ENCODE measurements at places on chromosomes 12 and 14.

GRCh38 chr12:62843716-62844115 is 91.2 kb downstream of the PPM1H start:
- no peak for DNase-seq

GRCh38 chr14:90495357-90496276 is 98.8 kb downstream of the CALM1 start:
- peak; percentile 46 for DNase-seq

GRCh38 chr12:33438025-33438772 is 1.4 kb downstream of the SYT10 start:
- DNase-seq, result no peak

GRCh38 chr12:120363274-120363855 is 5.6 kb downstream of the MSI1 start:
- DNase-seq, result no peak

DNA sequence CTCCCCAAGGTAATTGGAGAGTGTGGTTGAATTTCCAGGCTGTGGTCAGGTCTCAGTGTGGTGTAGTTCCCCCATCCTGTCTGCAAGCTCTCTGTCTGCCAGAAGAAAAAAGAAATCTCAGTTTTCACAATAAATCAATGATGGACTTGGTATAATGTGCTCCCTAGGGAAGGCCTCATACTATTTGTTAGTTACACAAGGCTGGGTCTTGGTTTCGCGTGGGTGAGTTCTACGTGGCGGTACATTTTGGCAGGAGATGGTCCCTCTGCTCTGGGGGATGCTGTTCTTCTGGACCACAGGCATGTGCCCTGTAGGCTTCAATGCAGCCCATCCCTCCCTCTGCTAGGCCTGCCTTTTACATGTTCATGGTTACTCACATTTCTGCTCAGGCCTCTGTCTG is 206.4 kb upstream of the PELI2 start:
- DNase-seq, result no peak

GRCh38 chr12:89731089-89731488 is 22.5 kb upstream of the ATP2B1 start:
- no peak for DNase-seq

DNA sequence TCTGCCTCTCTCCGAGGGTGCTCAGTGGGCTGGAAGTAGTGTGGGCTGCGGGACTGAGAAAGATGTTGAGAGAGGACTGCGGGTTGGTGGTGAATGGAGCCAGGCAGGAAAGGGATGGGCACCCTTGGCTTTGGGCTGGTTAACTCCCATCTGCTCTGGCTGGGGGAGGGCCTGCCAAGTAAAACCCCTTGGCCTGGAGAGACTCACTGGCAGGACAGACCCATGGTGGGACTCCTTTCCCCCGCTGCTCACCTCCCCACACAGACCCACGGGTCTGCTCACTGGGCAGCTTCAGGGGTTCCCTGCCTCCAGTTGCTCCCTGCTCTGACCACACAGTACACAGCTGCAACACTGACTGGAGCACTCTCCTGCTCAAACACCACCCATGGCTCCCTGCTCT is 54.1 kb downstream of the KRT80 start:
- no peak for DNase-seq

GRCh38 chr12:125473501-125473900 is 408.3 kb downstream of the AACS start:
- no peak for DNase-seq

DNA sequence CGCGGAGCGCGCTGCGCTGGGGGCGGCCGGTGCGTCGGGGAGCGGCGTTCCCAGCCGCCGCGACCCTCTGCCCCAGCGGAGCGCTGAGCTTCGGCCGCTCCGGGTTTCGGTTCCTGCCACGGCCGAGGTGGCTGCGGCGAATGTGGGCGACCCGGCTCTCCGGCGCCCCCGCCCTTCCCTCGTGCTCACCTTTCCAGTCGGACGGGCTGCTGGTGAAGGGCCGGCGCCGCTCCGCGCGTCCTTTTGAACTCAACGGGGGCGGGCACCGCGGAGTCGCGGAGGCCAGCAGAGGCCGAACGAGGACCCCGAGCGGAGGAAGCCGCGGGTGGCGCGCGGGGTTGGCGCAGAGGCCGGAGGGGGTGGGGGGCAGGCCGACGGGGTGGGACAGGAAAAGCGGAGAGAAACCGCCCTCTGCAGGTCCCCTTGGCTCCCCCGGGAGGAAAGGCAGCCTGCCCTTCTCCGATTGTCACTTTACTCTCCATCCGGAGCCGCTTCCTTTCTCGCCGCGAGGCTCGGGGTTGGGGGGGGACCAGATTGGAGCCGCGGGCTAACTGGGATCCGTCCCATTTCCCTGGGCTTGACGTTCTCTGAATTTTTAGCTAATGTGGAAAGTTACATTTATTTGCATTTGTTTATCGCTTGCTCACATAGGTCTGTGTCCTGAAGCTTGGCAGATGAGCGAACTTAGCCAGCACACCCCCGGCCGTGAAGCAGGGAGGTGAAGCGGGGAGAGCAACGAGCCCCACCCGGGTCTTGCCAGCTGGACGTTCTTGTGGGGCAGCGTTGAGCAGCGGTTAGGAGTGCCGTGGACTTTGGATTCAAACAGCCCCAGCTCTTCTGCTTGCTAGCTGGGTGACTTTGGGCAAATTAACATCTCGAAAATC is at the start of gene SMAGP:
Gene SMAGP, minus strand, starts transcription at position 349 of the 884 bp plus-strand sequence. CDS start 1,137 bp downstream, outside the sequence.
- DNase-seq, result peak; percentile 30

DNA sequence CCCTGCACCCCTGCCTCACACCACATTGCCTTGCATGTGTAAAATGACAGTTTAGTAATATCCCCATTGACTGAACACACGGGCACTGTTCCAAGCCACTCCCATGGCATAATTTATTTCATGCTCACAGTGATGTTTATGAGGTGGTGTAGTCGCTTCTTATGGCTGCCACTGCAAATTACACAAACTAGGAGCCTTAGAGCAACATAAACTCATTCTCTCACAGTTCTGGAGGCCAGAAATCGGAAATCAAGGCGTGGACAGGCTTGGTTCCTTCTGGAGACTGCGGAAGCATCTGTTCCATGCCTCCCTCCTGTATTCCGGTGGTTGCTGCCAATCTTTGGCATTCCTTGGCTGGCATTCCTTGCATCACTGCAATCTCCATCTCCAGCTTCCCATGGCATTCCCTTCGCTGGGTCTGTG is 97.3 kb downstream of the RIN3 start:
- DNase-seq, result no peak

DNA sequence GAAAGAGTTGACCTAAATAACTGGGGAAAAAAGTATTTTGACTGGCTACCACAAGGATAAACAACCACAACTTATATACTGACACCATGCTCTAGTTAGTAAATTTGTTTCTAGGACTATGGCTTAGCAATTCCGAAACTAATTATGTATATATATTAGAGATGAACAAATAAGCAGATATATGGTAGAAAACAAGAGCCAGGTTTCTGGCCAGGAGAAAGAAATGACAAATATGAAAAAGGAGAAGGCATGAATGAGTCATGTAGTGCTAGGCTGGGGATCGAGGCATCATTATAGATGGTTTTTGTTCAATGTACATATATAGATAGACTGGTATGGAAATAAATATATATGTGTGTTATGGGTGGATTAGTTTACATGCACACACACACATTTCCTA is 5.5 kb upstream of the LRRC74A start:
- DNase-seq, result no peak

- DNase-seq, result no peak
Observed at GRCh38 chr14:64926398-64926995, 12.2 kb downstream of the CHURC1 start.

GRCh38 chr12:109962398-109962797 is 33.8 kb downstream of the GIT2 start:
- no peak for DNase-seq

- no peak for DNase-seq
Observed at GRCh38 chr12:45429831-45430230, 213.9 kb downstream of the ANO6 start.

DNA sequence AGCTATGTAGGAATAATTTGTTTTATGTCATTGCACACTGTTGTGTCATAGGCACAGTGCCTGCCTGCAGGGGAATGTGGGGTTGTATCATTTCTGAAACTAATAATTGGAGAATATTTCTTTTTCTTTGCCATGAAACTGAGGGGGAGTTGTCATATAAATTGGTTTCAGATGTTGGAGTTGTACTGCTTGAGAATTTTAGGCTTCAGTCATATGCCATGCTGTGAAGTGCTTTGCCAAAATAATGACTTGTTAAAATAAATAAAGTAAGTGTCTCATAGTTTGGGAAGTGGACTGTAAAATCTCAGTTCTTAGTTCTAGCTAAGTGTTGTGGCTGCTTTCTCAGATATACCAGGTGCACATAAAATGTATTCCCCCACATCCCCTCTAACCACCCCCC is 116.8 kb downstream of the DAAM1 start:
- DNase-seq, result no peak

DNA sequence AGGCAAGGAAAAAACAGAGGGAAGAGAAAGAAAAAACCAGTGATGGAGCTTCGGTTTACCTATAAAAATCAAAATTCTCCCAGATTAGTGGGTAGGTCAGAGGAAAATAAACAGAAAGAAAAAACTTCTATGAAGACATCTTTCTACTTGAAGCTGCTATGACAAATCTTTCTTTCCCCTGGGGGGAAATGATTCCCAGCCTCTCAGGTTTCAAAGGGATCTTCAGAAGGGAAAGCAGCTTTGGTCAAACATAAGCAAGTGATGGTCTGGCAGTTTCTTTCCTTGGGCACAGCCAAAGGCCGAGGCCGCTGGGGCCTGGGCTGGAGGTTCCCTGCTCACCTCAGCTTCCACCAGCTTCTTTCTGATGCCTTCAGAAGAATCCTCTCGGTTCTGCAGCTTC is 104.5 kb downstream of the PRKAB1 start:
- no peak for DNase-seq

DNA sequence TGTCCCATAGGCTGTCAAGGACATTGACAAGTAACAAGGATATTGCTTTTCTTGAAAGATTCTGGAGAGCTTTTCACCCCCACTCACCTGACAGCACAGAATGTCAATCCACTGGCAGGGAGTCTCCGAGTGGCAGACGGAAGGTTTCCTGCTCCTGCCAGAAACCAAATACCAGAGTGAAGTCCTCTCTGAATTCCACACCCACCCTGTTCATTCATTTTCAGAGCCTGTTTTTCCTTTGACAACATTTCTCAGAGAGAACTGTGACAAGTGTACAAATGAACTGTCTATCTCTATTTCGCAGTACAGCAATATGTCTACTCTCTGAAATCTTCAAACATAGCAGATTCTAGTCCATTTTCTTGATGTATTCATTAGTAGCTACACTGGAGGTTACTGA is 26.2 kb upstream of the BICD1 start:
- DNase-seq, result no peak

DNA sequence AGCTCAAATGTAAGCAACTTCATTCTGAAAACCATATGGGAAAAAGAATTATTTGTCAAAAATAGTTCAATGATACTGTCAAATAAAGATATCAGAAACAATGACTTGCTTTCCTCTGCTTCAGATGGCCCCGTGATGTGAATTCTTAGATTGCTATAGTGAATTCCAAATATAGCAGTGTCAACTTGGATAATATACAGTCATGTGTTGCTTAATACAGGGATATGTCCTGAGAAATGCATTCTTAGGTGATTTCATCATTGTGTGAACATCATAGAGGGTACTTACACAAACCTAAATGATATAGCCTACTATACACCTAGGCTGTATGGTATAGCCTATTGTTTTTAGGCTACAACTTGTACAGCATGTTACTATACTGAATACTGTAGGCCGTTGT is 108.7 kb upstream of the MIS18BP1 start:
- no peak for DNase-seq

- DNase-seq, result no peak
Observed at GRCh38 chr12:45182511-45182910, 33.4 kb upstream of the ANO6 start.

DNA sequence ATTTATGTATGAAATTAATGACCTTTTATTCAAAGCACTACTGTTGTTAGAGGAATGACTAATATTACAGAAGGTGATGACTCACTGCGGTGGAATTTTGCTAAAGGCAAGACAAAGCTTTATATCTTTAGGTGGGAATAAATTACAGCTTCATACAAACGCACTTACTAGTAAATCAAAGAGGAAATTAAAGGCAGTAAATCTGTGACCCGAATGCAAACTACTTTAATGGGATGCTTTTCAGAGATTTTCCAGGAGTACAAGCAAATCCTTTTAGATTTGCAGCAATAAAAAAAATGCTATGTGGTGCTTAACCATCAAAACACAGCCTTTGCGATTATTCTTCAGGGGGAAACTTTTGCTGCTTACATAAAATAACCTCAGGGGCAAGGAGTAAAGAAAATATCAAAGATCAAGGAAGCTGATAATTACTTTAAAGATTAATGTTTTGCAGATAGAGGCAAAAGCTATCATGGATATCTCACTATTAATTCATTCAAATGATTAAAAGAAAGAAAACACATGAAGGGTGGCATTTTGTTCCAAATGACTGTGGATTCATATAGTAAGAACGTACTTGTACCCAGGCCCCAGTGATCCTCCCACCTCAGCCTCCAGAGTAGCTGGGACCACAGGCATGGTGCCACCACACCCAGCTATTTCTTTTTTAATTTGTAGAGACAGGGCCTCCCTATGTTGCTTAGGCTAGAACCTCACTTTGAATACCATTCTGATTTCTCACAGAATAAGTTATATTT is 98.9 kb downstream of the DENND5B start:
- no peak for DNase-seq

GRCh38 chr12:114476159-114476558 is 70.2 kb upstream of the TBX5 start:
- DNase-seq, result no peak

GRCh38 chr12:116442946-116443345 is 116.2 kb upstream of the MAP1LC3B2 start:
- no peak for DNase-seq

- peak; percentile 1 for DNase-seq
Observed at GRCh38 chr14:105496831-105497591, 6.0 kb downstream of the TEDC1 start.

DNA sequence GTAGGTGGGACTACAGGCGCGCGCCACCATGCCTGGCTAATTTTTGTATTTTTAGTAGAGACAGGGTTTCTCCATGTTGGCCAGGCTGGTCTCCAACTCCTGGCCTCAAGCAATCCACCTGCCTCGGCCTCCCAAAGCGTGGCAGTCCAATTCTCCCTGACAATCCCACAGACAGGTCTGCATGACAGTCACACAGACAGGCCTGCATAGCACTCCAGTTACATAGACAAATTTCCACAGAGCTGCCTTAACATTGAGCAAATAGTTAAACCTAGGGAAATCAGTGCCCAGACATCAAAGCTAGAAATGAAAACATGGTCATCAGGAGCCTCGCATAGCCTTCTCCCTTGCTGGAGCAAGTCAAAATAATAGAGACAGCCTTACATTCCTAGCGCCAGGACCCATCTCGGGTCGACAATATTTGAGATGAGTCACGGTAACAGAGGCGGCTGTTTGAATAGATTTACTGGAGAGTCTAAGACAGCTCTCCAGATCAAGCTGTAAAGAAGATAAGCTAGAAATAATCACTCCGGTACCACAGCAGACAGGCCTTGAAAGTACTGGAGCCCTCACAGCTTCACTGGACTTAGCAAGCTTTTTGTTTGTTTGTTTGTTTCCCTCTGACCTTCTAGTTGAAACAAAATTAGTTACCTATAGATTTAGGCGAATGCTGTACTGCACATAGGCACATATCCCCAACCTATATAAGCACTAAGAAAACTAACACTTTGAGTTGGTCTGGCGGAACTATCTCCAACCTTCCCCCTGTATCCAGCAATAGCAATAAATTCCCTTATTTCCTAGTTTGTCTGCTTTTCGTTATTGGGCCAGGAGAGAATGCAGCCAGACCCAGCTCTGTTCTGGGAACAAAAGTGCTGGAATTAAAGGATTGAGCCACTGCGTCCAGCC is 23.8 kb upstream of the PYROXD1 start:
- no peak for DNase-seq

All from activated CD4-positive, alpha-beta T cell treated with anti-CD3 and anti-CD28 coated beads, Interleukin-2, amount 50 U/mL, for 1 hour (primary cell).